ENCODE measurements at places on chromosomes 11 and 22.

DNA sequence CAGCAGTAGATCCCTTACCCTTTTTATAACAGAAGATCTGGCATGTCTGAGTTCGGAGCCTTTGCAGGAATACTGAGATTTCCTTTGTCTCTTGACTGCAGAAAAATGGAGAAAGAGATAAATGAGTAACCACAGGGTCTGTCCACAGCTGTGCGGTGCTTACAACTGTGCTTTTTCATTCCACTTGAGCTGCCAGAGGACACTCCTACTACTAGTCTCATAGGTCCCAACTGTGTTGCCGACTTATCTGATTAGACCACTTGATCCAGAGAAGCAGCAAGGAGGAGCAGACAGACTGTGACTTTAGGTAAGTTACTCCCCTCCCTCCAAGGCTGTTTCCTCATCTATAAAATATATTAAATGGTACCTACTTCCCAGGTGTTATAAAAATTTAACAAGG, 17.5 kb downstream of the FAM227A start:
- DNase-seq, result no peak

DNA sequence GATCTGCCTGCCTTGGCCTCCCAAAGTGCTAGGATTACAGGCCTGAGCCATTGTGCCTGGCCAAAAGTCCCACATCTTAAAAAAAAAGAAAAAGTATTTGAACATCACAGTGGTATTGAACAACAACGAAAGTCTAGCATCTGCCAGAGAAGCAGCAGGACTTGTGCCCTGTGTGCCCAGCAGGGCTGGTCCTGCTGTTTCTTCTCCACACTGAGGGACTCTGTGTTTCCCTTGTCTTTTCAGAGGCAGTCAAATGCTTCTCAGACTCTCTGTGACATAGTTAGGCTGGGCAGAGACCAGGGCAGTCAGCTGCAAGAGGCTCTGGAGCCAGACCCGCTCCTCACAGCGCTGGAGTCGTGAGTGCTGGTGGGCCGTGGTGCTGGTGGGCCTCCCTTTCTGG, 56.2 kb downstream of the SBF1 start:
- DNase-seq, result no peak

DNA sequence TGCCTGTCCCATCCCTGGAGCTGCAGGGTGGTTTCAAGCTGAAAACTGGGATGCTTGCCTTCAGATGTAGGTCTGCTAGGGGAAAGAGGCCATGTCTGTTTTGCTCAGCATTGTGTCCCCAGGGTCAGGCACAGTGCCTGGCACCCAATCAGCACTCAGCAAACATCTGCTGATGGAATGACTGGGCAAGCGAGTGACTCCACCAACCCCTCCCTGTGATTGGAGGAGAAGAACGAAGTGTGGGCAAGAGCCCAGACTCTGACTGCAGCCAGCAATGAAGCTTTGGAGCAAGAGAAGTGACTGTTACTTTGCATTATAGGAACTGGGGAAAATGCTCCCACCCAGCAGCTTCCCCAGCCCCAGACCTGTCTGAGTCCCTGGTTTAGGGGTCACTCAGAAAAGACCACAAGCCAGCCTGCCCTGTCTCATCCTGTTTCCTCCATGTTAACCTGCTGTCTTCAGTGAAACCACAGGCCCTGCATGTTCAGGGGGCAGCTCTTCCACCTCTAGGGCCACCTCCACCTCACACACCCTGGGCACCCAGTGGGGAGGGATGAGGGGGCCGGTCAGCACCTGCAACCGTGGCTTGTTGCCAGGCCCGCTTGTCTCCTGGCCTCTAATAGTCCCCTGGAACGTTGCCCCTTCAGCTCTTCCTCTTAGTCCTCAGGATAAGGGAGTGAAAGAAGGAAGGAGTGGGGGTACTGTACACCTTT, 147.4 kb downstream of the TRIM29 start:
- no peak for DNase-seq

GRCh38 chr11:27467181-27467913, 5.2 kb downstream of the LGR4 start:
- DNase-seq, result no peak

DNA sequence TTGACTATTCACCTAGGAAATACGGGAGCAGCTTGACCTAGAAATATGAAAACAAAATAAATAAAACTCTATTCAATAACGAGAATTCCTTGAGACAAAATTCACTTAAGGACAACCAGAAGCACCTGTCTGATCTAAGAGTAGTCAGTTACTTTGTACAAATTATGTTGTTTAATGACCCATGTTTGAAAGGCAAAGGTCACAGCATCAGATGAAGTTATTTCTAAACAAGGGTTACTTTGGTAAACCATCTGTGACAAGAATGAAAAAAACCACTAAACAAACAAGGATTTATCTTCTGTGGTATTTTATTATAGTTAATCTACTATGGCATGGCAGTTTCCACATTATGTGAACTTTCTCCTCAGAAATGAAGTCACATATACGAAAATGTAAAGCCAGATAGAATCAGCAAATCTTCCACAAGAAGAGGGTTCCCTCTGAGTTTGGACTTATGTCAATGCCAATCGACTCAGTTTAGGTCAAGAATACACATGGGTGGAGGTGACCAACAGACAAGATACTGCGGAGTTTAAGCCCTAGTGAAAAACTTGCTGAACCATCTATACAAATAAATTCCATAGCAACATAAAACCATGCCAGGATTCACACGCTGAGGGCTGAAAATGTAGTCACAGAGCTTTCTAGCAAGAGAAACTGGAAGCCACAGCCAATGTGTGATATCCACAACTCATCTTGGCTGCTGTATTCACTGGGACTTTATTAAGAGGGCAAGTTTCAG, 53.4 kb downstream of the NCAPD3 start:
- no peak for DNase-seq

DNA sequence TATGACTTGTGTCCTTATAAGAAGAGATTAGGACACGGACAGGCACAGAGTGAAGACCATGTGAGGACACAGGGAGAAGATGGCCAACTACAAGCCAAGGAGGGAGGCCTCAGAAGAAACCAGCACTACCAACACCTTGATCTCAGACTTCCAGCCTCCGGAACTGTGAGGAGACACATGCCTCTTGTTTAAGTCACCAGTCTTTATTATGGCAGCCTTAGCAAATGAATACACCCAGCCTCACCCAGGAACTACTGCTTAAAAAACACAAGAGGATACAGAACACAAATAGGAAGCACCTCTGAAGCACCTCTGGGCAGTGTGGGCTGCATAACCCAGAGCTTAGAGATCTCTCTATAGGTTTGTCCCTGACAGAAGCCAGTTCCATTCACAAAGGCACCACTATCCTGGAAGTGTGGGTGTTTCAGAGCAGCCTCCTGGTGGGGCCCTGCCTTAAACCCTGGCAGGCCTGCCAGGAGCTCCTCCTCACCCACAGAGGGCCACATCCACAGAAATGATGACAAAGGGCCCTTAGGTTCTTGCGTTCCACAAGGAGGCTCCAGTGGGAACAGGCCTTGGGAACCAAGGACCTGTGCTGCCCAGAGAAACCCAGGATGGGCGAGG, 58.8 kb downstream of the CHRDL2 start:
- no peak for DNase-seq

DNA sequence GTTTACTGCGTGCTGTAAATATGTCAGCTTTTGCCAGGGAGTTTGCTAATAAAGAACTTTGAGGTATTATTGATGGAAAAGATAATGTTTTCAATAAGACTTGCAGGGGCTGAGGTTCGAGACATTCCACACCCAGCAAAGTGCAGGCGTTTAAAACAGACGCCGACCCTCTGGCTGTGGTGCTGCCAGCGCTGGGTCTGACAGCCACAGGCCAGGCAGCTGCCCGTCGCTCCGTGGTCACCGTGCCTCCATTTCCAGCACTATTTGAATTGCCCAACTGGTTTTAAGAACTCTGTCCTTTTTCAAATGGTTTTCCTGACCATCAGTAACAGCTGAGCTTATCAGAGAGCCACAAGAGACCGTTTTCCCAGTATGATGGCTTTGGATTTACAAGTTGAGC, 28.1 kb upstream of the ALX4 start:
- no peak for DNase-seq

DNA sequence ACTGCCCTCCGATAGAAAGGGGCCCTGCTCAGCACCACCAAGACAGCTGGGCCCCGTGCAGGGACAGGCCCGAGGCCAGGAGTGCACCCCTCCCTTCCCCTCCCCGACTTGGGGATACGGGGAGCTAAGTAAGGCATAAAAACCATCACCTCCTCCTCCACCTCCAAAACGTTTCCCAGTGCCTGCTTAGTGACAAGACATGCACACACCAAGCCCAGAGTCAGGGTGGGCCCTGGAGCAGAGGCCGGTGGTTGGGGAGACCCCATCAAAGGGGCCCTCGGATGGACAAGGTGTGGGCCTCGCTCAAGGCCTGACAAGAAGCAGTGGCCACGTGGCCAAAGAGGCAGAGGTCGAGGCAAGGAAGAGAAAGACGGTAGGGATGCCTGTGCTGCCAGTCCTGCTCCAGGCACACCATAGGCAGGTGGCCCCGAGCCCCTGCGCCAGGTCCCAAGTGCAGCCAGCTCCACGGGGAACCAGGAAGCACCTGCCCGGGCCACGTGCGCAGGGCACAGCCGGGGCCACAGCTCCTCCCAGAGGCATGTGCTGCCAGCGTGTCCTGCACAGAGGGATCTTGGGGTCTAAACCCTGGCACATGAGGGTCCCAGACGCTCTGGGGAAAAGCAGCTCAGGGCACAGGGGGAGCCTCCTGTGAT, 53.0 kb downstream of the BRD1 start:
- no peak for DNase-seq

DNA sequence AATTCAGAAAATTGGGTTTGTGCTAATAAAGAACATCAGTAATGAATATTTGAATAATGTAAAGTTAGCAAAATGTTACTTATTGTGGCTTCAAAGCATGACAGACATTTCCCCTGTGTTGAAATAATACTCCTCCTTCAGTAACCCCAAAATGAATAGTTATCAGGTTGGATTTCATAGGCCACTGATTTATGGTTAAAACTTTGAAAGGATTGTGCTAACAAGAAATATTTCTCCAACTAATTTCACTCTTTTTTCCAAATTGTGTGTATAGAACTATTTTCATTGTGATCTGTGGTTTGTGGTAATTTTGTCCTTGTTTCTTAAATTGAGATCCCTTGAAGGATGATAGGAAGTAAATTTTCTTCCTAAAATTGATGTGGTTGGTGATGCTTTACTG, 7.9 kb downstream of the DDX10 start:
- DNase-seq, result no peak

Measured in activated gamma-delta T cell (primary cell).